ENCODE measurements at places on chromosomes 11 and 22. TPM values are rescaled to one million over a fixed set of nuclear protein-coding genes. Genes with fewer than 3 reads are reported as not detected.

MRGPRX3 gene
- not detected for total RNA-seq

GNB1L gene
- 19.4 TPM for total RNA-seq

FDXACB1 gene
- total RNA-seq = 2.2 TPM

- no peak for DNase-seq
Observed at GRCh38 chr11:6630632-6631291, 11.5 kb upstream of the TPP1 start.

DNA sequence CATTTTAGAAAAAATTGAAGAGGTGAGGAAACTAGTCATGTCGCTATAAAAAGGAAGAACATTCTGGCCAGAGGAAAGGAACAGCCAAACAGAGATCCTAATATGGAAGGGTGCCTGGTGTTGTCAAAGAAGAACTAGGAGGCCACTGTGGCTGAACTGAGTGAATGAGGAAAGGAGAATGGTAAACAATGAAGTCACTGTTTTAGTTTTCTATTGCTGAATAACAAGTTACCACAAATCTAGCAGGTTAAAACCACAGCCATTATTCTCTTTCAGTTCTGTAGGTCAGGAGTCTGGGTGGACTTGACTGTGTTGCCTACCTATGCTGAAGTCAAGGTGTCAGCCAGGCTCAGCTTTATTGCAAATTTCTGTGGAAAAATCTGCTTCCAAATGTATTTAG, 549.3 kb upstream of the CCDC90B start:
- DNase-seq = no peak

DNA sequence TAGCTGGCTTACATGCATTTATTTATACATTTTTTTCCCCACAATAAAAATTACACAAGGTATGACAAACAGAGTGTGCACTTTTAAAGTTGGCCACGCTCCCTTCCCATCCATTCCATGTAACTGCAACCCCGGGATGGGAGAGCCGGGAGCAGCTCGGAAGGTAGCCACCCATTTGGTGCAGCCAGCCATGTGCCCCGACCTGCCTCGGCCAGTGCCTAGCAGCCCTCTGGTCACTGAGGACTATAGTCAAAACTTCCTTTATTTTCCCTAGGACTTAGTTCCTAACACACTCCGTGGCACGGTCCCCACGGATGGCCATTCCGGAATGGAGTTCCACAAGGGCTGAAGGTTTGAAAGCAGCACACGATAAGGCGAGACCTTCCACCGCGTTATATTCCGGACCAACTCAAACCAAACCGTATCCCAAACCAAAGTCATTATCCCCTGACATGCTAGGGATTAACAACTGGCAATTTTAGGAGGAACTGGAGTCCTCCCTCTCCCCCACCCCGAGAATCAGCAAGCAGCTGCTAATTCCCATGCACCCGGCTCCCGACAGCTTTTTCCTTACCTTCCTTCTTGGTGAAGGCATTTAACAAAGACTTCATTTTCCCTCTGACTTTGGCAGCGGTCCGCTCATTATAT, 426.4 kb downstream of the SHANK2 start:
- DNase-seq = no peak

GRCh38 chr11:16125796-16126195, 230.6 kb downstream of the SOX6 start:
- DNase-seq = no peak
